ENCODE measurements at places on chromosomes 7 and 10.

DNA sequence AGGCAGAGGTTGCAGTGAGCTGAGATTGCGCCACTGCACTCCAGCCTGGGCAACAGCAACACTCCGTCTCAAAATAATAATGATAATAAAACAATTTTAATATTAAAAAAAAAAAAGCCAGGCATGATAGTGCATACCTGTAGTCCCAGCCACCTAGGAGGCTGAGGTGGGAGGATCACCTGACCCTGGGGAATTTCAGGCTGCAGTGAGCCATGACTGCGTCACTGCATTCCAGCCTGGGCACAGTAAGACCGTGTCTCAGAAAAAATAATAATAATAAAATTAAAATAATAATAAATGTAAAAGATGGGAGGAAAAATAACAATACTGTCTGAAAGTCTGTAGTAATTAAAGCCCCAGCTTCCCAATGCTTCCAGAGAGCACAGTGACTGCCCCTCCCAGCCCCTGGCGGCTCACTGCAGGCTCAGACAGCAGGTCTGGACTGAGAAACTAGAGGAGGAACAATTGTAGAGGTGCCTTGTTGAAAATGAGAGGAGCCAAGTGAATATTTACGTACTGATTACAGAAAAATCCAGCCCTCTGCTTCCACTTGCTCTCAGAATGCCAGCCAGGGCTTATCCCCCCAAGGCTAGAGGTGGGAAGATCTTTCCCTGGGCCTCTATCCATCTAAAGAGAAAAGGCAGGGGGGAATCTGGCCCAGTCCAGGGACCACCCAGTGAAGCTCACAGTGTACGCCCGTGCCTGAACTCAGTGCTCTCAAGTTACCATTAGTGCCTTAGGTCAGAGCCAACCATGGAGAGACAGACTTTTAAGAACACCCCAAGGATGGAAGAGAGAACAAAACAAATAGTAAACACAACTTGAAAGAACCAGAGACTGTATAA, 112.8 kb downstream of the PARD3 start:
- DNase-seq = no peak

- no peak for DNase-seq
These were observed 16.0 kb upstream of the DLX6 start for GRCh38 chr7:96989241-96989858.

- no peak for DNase-seq
These were observed 81.4 kb upstream of the LRGUK start for GRCh38 chr7:134045716-134046115.

DNA sequence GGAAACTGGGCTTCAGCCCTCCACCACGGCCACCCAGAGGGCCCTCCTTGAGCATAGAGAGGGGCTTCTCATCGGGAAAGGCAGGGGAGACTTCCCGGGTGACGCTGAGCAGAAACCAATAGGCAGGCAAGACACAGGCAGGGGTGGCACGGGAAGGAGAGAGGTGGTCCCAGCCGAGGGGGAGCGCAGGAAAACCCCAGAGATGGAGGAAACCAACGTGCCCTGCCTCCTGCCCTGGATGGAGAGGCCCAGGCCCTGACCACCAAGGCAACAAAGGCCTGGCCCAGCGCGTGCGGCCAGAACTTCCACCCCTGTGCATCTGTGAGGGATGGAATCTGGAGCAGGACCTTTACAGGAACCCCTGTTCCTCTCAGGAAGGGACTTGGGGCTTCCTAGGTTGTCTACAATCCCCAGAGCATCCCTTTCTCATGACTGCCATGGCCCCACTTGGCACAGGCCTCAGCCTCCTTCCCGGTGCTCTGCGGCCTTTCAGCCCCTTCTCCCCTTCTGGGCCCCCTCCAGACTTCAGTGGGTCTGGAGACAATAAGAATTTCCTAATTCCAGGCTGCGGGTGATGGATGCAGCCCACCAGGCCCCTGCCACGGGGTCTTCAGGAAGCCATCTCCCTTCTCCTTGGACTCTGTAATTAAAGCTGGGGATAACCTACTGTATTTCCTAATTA, 137.0 kb upstream of the RET start:
- no peak for DNase-seq

DNA sequence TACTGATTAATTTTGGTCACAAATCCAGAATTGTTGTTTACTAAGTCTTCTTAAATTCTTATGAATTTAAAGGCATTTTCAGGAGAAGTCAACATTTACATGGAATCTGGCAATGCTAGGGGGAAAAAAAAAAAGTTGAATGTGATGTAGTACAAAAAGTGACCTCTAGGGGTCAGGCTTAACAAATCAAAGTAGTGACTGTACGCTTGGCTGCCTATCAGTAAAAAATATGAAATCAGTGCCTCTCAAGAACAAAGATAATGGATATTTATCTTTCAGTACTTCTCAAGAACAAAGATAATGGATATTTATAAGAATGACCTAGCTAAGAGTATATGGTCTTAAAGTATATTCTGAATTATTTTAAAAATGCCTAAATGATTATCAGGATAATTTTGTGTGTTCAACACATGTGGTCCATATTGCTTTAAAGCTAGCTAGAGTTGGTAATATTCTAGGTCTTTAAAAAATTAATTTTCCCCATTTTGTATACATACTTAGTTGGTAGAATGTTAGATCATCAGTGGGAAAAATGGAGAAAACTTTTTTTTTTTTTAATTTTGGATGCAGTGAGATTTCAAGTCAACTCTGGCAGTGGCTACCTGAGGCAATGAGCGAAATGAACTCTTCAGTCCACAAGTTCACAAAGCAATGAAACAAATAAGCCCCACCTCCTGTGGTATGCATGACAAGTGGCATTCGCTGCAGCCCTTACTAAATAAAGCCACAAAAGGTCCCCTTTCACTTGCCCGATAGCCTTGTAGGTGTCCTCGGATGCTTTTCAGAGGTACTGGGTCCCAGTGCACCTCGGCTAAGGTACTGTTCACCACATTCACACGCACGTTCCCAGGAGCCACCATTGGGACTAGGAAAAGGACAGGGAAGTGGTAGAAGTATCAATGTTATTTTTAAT, 51.2 kb upstream of the LAMB4 start:
- no peak for DNase-seq

DNA sequence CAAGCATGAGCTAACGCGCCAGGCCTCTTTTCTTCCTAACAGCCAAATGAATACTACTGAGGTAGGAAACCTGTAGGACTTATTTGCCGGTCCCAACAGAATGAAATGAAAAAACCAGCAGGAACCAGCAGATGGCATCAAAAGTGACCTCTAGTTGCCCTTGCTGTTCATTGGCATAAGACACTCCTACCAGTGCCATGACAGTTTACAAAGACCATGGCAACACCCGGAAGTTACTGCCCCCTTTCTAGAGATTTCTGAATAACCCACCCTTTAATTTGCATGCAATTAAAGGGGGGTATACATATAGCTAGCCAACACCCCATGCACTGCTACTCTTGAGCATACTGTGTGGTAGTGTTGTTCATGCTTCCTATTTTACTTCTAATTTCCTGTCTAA, 65.2 kb downstream of the ATE1 start:
- no peak for DNase-seq

DNA sequence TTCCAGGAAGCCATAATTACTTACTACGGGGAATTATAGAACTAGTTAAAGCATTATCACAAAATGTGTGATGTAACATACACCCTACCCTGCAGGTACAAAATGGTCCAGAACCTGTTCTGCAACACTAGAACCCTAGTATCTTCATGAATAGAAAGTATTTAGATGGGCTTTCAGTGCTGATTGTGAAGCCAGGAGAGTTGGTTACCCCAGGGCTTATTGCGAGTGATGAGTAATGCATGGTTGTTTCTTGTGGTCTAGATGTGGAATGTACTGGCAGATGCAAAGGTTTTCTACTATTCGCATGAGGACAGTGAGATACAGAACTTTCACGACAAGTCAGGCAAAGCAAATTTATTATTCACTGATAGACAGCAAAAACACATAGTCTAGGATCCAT, 33.6 kb upstream of the AGR3 start:
- DNase-seq = no peak

DNA sequence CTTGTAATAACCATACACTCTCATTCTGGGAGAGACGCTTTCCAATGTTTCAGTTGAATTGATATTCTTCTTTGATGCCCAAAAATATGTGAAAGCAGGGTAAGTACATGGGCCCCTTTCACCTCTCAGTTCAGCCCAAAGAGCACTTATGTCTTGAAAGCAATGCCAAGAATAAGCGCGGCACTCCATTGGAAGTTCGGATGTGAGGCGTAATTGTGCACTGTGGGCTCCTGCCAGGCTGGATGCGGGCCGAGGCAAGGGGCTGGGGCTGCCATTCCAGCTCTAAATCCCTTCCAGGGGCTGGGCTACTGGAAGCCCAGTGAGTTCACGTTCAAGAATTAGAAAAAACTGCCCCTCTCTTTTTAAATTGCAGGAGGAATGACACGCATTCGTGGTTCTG, 113.8 kb downstream of the EBF3 start:
- DNase-seq = no peak

GRCh38 chr10:121085367-121085766, 234.2 kb downstream of the WDR11 start:
- no peak for DNase-seq

GRCh38 chr10:17923728-17924127, 28.0 kb upstream of the SLC39A12 start:
- no peak for DNase-seq

GRCh38 chr10:29379208-29379607, 90.3 kb downstream of the LYZL1 start:
- DNase-seq = no peak

GRCh38 chr10:10361301-10361885, 656.3 kb upstream of the CELF2 start:
- DNase-seq = no peak

DNA sequence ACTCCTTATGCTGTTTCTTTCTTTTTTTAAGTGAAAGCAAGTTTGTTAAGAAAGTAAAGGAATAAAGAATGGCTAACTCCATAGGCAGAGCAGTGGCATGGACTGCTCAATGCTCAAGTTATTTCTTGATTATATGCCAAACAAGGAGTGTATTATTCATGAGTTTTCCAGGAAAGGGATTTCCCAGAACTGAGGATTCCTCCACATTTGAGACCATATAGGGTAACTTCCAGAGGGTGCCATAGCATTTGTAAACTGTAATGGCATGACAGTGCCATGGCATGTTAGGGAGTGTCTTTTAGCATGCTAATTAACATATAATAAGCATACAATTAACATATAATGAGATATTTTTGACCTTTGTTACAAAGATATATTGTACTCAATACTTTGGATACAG, 1034.5 kb upstream of the PHF14 start:
- DNase-seq = no peak

- no peak for DNase-seq
These were observed 591.0 kb upstream of the PFKP start for GRCh38 chr10:2476218-2476811.

- DNase-seq = no peak
These were observed 74.8 kb downstream of the ZRANB1 start for GRCh38 chr10:125016611-125017202.

GRCh38 chr7:47513741-47514241, 68.1 kb downstream of the TNS3 start:
- DNase-seq = no peak

DNA sequence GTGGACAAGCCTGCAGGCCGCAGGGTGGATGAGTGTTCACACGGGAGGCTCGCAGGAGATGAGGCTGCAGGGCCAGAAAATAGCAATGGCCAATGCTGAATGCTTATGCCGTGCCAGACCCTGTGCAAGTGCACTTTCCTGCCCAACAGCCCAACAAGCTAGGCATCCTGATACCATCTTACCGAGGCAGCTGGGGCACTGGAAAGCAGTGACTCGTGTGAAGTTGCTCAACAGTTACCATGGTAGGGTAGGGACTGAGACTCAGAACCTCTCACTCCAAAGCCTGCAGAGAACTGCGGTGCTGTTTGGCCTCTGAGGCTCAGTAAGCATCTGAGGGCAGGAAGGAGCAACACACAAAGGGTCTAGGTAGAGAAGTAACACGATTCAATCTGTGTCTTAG, 43.7 kb downstream of the JAZF1 start:
- DNase-seq = no peak

DNA sequence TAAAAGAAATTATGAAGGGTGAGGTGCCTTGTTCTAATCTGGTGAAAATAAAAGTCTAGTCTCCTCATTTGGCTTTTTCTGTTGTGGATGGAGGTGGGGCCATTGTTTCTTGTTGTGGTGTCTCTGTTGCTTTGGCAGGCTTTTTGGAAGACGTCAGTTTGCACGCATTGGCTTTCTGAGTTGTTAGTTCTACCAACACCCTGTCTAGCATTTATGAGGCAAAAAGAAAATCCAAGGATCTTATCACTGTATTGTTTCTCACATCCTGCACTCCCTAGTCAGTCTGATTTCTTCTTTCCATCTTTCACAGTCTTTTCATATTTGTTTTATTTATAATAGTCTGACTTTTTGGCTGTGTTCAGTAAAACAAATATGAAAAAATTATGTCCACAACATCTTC, 898.3 kb downstream of the REEP3 start:
- DNase-seq = no peak

DNA sequence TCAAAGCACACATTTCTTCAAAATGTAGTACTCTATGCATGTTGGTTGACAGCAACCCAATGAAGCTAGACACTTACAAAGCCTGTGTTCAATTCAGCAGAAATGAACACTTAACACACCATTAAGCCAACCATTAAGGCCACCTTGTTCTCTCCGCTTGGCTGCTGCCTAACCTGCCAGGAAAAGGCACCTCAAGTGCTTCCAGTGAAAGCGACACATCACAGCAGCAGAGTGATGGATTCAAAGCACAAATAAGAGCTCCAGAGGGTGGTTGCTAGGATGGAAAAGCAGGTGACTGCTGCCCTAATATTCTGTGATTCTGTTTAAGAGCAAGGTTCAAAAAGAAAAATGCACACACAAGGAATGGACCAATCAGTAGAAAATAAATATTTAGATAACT, 81.5 kb upstream of the GNAI1 start:
- DNase-seq = no peak

GRCh38 chr10:109104806-109105205, 818.5 kb downstream of the XPNPEP1 start:
- no peak for DNase-seq

DNA sequence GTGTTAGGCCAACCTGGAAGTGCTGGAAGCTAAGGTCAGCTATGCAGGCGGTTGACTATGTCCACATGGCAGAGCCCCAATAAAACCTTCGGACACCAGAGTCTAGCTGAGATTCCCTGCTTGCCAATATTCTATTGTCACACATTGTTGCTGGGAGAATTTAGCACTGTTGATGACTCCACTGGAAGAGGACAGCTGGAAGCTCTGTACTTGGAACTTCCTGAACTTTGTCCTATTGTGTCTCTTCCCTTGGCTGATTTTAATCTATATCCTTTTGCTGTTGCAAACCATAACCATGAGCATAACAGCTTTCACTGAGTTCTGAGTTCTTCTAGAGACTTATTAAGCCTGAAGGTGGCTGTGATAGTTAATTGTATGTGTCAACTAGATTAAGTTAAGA, 12.0 kb downstream of the XRCC2 start:
- DNase-seq = no peak

GRCh38 chr10:119737823-119738222, 12.0 kb downstream of the INPP5F start:
- DNase-seq = no peak
